ENCODE measurements at places on chromosomes 3 and 15.

GRCh38 chr3:64459711-64460110 lies 228.1 kb downstream of the ADAMTS9 start:
- H3K4me3 ChIP-seq = no peak overlapping the region
- peaks cover 15% of the 10 kb centered on the region for H3K27me3 ChIP-seq
- no peak overlapping the region for H3K27ac ChIP-seq
- no peaks in the 10 kb centered on the region for H3K36me3 ChIP-seq

DNA sequence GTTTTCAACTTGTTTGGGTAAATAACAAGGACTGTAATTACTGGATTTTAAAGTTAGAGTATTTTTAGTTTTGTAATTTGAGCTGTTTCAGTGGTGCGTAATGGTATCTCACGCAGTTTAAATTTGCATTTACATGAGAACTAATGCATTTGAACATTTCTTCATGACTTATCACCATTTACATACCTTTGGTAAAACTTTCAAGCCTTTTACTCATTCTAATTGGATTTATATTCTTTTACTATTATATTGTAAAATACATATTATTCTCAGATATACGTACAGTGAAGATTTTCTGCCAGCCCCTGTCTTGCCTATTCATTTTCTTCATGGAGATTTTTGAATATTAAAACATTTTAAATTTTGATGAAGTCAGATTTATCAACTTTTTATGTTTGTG lies 703.8 kb downstream of the MECOM start:
- H3K27ac ChIP-seq = no peak overlapping the region
- H3K4me3 ChIP-seq = no peak overlapping the region
- no peak for DNase-seq
- no peaks in the 10 kb centered on the region for H3K4me1 ChIP-seq

- H3K4me1 ChIP-seq = peaks cover 3% of the 10 kb centered on the region
- no peaks in the 10 kb centered on the region for H3K27me3 ChIP-seq
- no peaks in the 10 kb centered on the region for H3K36me3 ChIP-seq
- H3K4me3 ChIP-seq = no peak overlapping the region
- DNase-seq = no peak
Measured at GRCh38 chr3:184630861-184631471, 69.4 kb downstream of the EPHB3 start.

- no peak overlapping the region for H3K4me3 ChIP-seq
- no peak for DNase-seq
- no peak overlapping the region for H3K27ac ChIP-seq
Measured at GRCh38 chr3:115691964-115692363, 68.7 kb downstream of the GAP43 start.

DNA sequence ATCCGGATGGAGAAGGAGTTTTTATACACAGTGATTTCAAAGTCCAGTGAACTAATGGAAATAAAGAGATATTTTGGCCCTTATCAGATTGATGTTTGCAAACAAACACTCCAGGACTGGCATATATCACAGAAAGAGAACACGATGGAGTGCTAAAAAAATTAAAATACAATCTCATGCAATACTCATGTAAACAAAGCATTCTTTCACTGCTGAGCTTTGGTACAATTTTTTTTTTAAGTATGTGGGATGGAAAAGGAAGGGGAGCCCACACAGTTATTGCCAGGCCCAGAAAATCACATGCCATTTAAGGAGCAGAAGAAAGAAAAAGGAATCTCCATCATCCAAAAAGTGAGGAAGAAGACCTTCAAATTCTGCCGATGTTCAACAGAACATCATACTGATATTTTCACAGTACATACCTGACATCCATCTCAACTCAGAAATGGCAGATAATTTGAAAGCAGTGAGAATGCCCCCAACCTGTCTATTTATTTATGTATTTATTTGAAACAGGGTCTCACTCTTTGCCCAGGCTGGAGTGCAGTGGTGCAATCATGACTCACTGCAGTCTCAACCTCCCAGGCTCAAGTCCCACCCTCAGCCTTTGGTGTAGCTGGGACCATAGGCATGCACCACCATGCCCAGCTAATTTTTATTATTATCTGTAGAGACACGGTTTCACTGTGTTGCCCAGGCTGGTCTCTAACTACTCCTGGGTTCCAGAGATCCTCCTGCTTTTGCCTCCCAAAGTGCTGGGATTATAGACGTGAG lies 107.5 kb upstream of the SLC2A2 start:
- DNase-seq = no peak
- no peaks in the 10 kb centered on the region for H3K27me3 ChIP-seq
- H3K27ac ChIP-seq = no peak overlapping the region
- H3K36me3 ChIP-seq = peaks cover 20% of the 10 kb centered on the region

GRCh38 chr15:32952901-32953532 lies 235.2 kb downstream of the GREM1 start:
- H3K27ac ChIP-seq = no peak overlapping the region
- no peak overlapping the region for H3K4me3 ChIP-seq
- H3K36me3 ChIP-seq = no peaks in the 10 kb centered on the region
- H3K4me1 ChIP-seq = no peaks in the 10 kb centered on the region
- no peak for DNase-seq

- DNase-seq = no peak
- H3K4me1 ChIP-seq = peaks cover 66% of the 10 kb centered on the region
- H3K36me3 ChIP-seq = peaks cover 34% of the 10 kb centered on the region
Measured at GRCh38 chr3:98551754-98552153, 20.0 kb downstream of the GPR15 start.

- H3K27me3 ChIP-seq = no peaks in the 10 kb centered on the region
- no peaks in the 10 kb centered on the region for H3K36me3 ChIP-seq
- DNase-seq = no peak
- H3K4me3 ChIP-seq = no peak overlapping the region
Measured at GRCh38 chr3:138912237-138912636, 34.7 kb downstream of the FOXL2 start.

GRCh38 chr3:17087509-17087908 lies 202.8 kb downstream of the PLCL2 start:
- H3K4me3 ChIP-seq = no peak overlapping the region
- peak; percentile 48 for DNase-seq
- no peak overlapping the region for H3K27ac ChIP-seq
- no peaks in the 10 kb centered on the region for H3K27me3 ChIP-seq
- H3K4me1 ChIP-seq = peaks cover 34% of the 10 kb centered on the region

GRCh38 chr3:106332884-106333283 lies 464.1 kb upstream of the CBLB start:
- H3K4me3 ChIP-seq = no peak overlapping the region
- peaks cover 70% of the 10 kb centered on the region for H3K4me1 ChIP-seq
- H3K27me3 ChIP-seq = no peaks in the 10 kb centered on the region
- peaks cover 16% of the 10 kb centered on the region for H3K36me3 ChIP-seq

GRCh38 chr3:54954521-54954920 lies 26.7 kb upstream of the LRTM1 start:
- no peak overlapping the region for H3K4me3 ChIP-seq
- no peak overlapping the region for H3K27ac ChIP-seq
- no peaks in the 10 kb centered on the region for H3K27me3 ChIP-seq
- DNase-seq = no peak
- no peaks in the 10 kb centered on the region for H3K36me3 ChIP-seq
- no peaks in the 10 kb centered on the region for H3K4me1 ChIP-seq

DNA sequence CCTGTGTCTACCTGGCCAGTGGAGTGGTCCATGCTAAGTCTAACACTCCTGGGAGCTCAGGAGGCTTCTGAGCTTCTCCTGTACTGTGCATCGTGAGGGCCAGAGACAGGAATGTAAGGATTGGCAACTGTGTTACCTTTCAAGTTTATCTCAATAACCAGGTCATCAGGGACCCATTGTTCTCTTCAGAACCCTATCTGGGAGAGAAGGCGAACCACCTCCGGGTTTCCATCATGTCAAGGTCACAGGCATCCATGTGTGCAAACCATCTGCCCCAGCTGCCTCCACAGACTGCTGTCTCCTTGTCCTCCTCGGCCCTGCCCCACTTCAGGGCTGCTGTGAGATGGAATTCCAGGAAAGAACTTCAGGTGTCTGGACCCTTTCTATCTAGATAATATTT lies 5.9 kb downstream of the ANKRD63 start:
- no peak for DNase-seq
- no peak overlapping the region for H3K27ac ChIP-seq
- H3K27me3 ChIP-seq = peaks cover 23% of the 10 kb centered on the region
- H3K36me3 ChIP-seq = no peaks in the 10 kb centered on the region

DNA sequence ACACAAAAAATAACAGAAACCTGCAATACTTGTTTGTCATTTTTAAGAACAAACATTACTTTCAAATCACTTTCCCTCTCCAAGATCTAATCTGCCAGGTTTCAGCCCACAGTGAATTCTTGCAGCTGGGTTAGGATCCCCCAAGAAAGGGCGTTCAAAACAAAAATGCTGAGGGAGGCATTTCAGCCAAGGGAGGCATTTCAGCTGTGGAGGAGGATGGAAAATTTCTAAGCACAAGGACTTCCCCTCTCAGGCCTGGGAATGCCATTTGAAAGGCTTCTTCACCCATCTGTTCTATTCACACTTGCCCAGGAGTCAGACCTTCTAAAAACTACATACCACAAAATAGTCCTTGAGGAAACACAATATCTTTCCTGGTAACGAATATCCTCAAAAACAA lies 69.1 kb downstream of the P3H2 start:
- H3K4me1 ChIP-seq = no peaks in the 10 kb centered on the region
- no peak for DNase-seq
- no peak overlapping the region for H3K27ac ChIP-seq
- H3K36me3 ChIP-seq = no peaks in the 10 kb centered on the region
- H3K27me3 ChIP-seq = peaks cover 14% of the 10 kb centered on the region

- no peak overlapping the region for H3K27ac ChIP-seq
- peaks cover 14% of the 10 kb centered on the region for H3K27me3 ChIP-seq
- DNase-seq = no peak
- H3K4me1 ChIP-seq = peaks cover 16% of the 10 kb centered on the region
- H3K4me3 ChIP-seq = peak overlapping the region; percentile 84
Measured at GRCh38 chr3:3800685-3801493, 1.7 kb downstream of the LRRN1 start.

- no peak for DNase-seq
- H3K36me3 ChIP-seq = no peaks in the 10 kb centered on the region
- H3K27ac ChIP-seq = no peak overlapping the region
- peaks cover 11% of the 10 kb centered on the region for H3K27me3 ChIP-seq
Measured at GRCh38 chr15:39110746-39111145, 470.1 kb upstream of the THBS1 start.

DNA sequence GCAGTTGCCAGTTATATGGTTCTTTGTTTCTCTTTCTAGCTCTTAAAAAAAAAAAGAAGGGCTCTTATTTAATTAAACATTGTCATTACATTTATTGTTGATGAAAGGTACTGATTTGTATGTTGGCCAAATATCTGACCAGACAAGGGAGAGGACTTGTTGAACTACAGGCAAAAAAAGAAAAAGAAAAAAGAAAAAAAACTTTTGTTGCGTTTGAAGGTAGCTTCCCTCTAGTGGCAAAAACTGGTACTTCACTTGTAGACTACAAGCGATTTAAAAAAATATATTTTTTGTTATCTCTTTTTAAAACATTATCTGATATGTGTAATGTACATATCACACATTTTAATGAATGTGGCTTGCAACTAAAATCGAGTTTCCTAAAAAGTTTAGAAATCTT lies 280.6 kb downstream of the ROBO2 start:
- no peaks in the 10 kb centered on the region for H3K4me1 ChIP-seq
- DNase-seq = no peak
- no peaks in the 10 kb centered on the region for H3K36me3 ChIP-seq
- H3K4me3 ChIP-seq = no peak overlapping the region
- H3K27me3 ChIP-seq = no peaks in the 10 kb centered on the region
- no peak overlapping the region for H3K27ac ChIP-seq

GRCh38 chr3:47079432-47079831 lies 84.5 kb downstream of the SETD2 start:
- peak overlapping the region; percentile 43 for H3K27ac ChIP-seq
- no peaks in the 10 kb centered on the region for H3K27me3 ChIP-seq
- H3K4me1 ChIP-seq = peaks cover 18% of the 10 kb centered on the region
- H3K36me3 ChIP-seq = peaks cover 35% of the 10 kb centered on the region

GRCh38 chr15:78618490-78618934 lies 2.3 kb downstream of the CHRNA3 start:
- peaks cover 4% of the 10 kb centered on the region for H3K4me1 ChIP-seq
- peaks cover 37% of the 10 kb centered on the region for H3K27me3 ChIP-seq
- no peak overlapping the region for H3K27ac ChIP-seq
- no peaks in the 10 kb centered on the region for H3K36me3 ChIP-seq

GRCh38 chr3:189908646-189909045 lies 212.1 kb downstream of the P3H2 start:
- H3K4me1 ChIP-seq = no peaks in the 10 kb centered on the region
- H3K4me3 ChIP-seq = no peak overlapping the region
- H3K27me3 ChIP-seq = peaks cover 1% of the 10 kb centered on the region
- no peak for DNase-seq

DNA sequence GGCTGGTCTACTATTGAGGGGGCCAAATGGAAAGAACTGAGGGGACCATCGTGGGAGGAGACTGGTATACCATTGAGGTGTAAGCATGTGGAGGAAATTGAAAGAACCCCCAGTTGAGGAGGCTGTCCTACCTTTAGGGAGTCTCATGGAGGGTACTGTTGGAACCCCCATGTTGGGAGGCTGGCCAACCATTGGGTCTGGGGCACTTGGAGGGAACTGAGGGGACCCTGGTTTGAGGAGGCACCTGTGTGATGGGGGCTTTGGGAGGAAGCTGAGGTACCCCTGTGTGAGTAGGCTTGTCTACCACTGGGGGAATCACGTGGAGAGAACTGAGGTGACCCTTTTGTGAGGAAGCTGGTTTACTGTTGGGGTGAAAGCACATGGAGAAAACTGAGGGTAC lies 157.5 kb downstream of the FBLN2 start:
- DNase-seq = no peak
- no peak overlapping the region for H3K4me3 ChIP-seq

DNA sequence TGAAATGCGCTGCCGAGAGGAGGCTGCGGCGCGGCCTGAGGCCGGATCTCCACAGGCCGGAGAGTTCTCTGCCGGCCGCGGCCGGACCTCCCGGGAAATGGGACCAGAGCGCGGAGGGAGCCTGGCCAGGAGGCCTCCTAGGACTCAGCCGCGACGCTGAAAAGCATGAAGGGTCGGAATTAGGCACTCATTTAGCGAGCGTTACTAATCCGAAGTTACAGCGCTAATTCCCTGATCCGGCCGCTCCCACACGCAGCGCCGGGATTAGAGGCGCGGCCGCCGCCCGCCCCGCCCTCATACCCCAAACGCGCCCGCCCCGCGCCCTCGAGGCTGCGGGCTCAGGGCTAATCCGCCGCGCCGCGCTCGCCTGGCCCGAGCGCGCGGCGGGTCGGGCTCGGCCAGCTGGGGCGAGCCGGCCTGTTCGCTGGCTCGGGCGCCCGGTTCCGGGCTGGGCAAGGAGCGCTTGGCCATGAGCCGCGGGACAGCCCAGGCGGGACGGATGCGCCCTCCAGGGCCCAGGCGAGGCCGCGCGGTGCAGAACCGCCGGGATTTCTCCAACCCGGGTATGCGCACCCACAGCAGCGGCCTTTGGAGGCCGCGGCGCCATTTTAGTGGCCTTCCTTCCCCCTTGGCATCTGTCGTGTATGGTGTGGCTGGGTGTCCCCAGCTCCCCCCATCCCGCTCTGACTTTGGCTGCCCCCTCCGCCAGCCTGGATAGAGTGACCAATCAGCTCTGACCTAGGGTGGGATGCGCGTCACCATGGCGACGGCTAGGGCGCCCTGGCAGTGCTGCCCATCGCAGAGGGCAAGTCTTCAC lies 36.8 kb upstream of the POLG start:
- peaks cover 78% of the 10 kb centered on the region for H3K27me3 ChIP-seq
- H3K4me1 ChIP-seq = peaks cover 7% of the 10 kb centered on the region
- H3K36me3 ChIP-seq = no peaks in the 10 kb centered on the region
- no peak overlapping the region for H3K27ac ChIP-seq
- no peak overlapping the region for H3K4me3 ChIP-seq

GRCh38 chr15:77476995-77477394 lies 56.3 kb downstream of the HMG20A start:
- H3K27ac ChIP-seq = no peak overlapping the region
- H3K36me3 ChIP-seq = peaks cover 27% of the 10 kb centered on the region
- H3K4me3 ChIP-seq = no peak overlapping the region
- H3K27me3 ChIP-seq = no peaks in the 10 kb centered on the region
- H3K4me1 ChIP-seq = peaks cover 3% of the 10 kb centered on the region

Measured in activated CD8-positive, alpha-beta T cell treated with anti-CD3 and anti-CD28 coated beads for 36 hours (primary cell).